ENCODE measurements at places on chromosomes 16 and 17.

- no peak for DNase-seq
Observed at GRCh38 chr16:47624563-47624962, 163.4 kb downstream of the PHKB start.

DNA sequence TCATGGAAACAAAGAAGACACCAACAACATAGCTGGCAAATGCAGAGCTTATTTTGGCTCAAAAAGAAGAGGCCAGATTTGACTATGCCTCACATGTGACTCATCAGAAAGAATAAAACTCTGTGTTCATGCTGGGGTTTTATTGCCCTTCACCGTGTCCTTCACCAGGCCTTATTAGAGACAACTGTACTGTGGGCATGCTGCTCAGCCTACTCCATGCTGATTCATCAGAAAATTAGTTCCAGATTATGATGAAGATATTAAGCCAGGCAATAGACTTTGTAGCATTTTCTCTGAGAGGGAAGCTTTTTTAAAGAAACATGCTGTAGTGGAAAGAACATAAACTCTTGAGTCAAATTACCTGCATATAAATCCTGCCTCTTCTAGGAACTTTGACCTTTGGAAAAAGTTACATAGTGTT is 89.8 kb downstream of the CYB561 start:
- no peak for DNase-seq

DNA sequence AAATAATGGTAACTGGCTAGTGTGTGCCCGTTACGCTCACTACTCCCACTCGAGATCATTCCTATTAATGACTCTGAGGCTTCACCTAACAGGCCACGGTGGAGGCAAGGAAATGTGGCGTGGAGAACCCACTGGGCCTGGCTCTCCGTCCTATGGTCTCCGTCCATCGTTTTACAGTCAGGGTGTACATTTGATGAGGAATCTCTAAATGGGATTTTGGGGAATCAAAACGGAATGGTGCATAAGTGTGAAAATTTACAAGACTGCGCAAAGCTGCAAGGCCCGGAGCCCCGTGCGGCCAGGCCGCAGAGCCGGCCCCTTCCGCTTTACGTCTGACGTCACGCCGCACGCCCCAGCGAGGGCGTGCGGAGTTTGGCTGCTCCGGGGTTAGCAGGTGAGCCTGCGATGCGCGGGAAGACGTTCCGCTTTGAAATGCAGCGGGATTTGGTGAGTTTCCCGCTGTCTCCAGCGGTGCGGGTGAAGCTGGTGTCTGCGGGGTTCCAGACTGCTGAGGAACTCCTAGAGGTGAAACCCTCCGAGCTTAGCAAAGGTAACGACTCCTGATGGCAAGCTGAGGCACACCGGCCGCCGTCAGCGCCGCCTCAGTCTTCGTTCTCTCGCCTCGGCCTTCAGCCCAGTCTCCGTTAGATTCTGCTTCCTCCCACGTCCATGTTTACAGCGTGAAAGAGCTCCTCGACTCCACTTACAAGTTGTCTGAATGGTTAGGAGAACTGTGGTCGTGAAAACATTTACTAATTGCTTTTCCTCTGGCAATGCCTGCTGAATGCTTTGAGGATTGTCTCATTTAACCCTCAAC is at the start of gene RAD51C:
Gene RAD51C, plus strand, starts transcription at position 364 of the 817 bp plus-strand sequence. Its CDS starts 42 bp downstream, at position 406.
- DNase-seq = peak; percentile 90

DNA sequence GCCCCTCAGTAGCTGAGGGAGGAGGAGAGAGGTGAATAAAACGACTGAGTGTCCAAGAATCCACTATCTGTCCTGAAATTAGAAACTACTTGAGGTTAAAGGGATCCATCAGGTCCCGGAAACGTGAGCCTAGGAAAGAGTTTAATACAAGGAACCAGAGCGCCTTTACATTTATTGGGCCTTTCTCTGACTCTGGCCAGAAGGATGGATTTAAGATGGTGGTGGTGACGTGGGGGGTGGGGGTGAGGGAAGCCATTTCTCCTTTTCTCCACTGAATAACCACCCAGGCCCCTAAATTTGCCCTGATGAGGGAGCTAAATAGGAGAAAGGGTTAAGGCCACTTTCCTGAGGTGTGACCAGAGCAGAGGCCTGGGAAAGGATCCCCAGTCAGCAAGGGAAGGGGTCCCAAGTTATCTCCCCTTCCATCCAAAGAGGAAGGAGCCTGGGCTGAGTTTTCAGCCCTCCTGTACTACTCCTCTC is 1.0 kb upstream of the HOXB9 start:
- DNase-seq = no peak

DNA sequence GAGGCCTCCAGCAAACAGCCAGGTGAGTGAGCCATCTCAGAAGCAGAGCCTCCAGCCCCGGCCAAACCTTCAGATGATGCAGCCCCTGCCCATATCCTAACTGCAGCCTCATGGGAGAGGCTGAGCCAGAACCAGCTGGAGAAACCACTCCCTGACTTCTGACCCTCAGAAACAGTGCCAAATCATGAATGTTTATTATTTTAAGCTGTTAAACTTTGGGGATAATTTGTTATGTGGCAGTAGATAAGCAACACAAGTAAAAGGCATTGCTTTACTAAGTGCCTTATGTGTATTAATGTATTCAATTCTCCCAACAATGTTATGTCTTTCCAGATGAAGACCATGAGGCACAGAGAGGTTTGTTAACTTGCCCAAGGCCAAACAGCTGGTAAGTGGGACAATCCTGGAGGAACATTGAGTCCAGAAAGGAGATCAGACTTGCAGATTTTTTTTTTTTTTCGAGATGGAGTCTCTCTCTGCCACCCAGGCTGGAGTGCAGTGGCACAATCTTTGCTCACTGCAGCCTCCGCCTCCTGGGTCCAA is 59.6 kb downstream of the SOCS1 start:
- no peak for DNase-seq

GRCh38 chr17:78917451-78918275 is 7.5 kb downstream of the TIMP2 start:
- no peak for DNase-seq

GRCh38 chr17:46154151-46154816 is 38.9 kb downstream of the KANSL1 start:
- no peak for DNase-seq

DNA sequence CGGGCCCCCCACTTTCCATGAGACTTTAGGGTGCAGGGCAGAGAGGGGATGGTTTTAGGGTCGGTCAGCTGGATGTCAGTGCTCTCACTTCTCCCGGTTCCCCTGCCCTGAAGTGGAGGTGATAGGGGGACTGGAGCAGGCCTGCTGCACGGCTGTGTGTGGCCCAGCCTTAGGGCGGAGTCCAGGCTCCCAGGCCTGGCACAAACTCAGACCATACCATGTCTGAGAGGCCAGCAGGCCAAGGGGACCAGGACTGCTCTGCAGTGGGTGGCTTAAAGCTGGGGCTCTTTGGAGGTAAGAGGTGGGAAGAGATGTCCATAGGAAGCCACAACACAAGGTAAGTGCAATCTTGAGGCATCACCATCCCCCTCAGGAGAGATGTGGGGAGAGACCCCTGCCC is 8.3 kb downstream of the TFAP4 start:
- no peak for DNase-seq

- no peak for DNase-seq
Observed at GRCh38 chr17:68511254-68511670, 968 bp upstream of the PRKAR1A start.

DNA sequence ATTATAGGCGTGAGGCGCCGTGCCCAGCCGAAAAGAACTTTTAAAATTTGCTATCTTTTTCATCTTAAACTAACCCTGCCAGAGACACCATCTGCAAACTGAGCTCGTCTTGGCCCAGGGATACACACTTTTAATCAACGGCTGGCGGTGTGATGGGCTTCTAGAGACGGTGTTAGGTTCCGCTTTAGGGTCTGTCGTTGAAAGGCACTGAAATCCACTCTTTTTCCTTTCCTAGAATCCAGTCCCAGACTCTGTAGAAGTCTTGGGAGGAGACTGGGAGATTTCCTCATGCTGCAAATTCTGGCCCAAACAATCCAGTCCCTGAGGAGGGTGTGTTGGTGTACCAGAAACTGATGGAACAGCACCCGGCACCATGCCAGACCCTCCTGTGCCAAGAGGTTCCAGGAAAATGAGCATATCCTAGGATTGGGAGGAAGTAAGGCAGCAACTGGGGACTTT is 52.0 kb upstream of the TEX2 start:
- no peak for DNase-seq

GRCh38 chr17:82333279-82334171 is at the start of gene SECTM1:
SECTM1 (minus strand) TSS chr17:82333766; CDS start chr17:82327240, 6,526 bp downstream.
- no peak for DNase-seq

GRCh38 chr17:78429618-78429995 is 51.2 kb downstream of the PGS1 start:
- no peak for DNase-seq

DNA sequence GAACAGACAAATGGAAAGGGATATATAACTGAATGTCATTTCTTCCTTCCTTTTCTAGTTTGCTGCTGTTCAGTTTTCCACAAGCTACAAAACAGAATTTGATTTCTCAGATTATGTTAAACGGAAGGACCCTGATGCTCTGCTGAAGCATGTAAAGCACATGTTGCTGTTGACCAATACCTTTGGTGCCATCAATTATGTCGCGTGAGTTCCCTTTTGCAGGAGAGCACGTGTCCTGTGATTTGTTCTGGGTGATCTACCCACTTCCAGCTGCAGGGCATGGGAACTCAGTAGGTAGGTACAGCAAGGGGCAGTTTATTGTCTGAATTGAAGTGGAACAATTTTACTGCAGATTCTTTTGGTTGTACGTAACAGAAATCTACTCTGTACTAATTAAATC is 8.8 kb downstream of the ITGAL start:
- DNase-seq = no peak

GRCh38 chr17:42133461-42134041 is 10.9 kb downstream of the HSPB9 start:
- DNase-seq = no peak

- no peak for DNase-seq
Observed at GRCh38 chr17:6674586-6674985, 23.0 kb downstream of the C17orf100 start.

DNA sequence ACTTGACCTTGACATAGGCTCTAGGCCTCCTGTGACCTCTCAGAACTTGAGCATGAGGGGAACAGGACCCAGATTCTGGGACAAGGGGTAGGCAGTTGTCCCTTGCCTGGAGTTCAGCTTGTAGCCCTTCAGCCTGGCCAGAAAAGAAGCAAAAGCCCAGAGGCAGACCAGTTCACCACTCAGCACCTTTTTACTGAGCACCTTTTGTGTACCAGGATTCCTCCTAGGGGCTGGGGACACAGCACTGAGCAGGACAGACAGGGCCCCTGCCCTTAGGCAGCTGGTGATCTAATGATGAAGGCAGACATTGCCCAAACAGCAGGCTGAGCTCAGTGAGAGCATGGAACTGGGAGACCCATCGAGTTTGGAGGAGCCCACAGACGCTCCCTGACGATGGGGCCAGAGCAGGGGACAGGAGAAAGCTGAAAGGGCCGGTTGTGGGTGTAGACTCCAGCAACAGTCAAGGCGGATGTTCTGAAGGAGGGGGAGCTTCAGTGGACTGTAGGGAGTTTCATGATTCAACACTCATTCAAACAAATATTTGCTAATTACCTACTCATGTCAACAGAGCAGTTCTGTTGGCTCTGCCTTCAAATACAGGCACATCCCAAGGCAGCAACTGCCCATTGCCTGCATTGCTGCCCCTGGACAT is 32.0 kb downstream of the SBK1 start:
- DNase-seq = peak; percentile 6

DNA sequence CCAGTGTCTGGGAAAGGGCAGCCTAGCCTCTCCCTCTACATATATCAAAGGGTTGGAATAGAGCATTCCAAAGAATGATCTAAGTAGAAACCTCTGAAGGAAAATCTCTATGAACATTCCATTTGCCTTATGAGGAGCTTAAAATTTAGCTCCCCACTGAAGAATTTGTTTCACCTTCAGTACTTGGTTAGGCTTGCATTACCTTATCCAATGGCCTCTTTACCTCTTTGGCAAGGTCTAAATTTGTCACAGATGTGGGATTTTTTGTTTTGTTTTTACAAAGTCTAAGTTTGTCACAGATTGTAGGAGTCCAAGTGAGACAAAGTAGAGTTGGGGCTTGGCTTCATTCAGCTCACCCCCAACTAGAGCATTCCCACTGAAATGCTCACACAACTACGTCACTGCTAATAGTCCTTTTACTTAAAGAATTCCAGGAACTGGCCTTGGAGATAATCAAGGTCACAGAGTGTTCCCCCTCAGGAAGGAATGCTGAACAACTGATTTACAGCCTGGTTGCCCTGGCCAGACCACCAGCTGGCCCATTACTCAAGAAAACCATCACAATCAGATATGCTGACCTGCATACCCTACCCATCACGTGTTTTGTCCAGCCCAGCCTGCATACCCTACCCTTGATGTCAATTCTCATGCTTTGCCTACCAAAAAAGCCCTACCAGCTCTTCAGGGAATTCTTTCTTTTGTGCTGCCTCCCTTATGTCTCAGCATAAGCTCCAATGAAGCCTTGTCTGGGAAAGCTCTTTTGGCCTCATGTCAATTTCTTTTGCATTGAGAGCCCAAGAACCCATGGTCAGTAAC is 26.5 kb upstream of the PPM1D start:
- no peak for DNase-seq

DNA sequence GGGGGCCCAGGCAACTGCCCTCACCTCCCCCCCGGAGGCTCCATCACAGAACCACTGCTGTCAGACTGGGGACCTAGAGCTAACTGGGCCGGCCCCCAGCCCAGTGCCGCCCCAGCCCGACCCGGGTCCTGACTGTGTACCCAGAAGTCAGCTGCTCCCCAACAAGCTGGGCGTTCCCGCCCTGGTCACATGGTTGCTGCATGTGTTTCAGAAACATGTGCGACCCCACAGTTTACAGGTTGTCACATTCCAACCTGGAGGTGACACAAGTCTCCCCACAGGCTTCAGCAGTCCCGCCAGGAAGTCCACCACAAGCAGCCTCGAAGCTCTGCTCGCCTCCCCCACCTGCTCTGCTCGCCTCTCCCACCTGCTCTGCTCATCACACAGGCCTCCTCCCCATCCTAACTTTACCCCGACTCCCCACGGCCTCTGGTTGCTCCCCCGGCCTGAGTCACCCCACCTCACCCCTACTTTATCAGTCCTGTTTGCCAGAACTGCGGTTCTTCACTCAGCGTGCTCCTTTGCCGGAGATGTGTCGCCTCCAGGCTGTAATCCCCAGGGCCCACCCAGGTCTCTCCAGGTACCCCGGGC is 968 bp downstream of the MRPL28 start:
- DNase-seq = no peak

DNA sequence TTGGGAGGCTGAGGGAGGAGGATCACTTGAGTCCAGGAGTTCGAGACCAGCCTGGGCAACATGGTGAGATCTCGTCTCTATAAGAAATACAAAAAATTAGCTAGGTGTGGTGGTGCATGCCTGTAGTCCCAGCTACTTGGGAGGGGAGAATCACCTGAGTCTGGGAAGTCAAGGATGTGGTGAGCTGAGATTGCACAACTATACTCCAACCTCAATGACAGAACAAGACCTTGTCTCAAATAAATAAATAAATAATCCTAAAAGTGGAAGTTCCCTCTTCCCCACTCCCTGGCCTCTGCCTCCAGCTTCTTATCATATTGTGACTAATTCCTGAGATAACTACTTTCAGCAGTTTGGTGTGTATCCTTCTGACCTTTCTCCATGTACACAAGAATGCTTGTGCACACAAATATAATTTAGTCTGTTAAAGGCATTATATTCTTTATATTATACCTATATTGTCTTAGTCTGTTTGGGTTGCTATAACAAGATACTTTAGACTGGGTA is 23.5 kb upstream of the DNAJA2 start:
- no peak for DNase-seq

GRCh38 chr16:12494661-12495060 is 309.0 kb downstream of the CPPED1 start:
- no peak for DNase-seq

GRCh38 chr17:68853036-68853435 is 102.2 kb downstream of the ABCA8 start:
- no peak for DNase-seq

- no peak for DNase-seq
Observed at GRCh38 chr16:58530179-58530578, 14.9 kb downstream of the SETD6 start.

- DNase-seq = no peak
Observed at GRCh38 chr16:68802190-68802589, 41.1 kb upstream of the TANGO6 start.

Data from HAP-1 (cell line).